ENCODE measurements at places on chromosomes 3 and 15.

GRCh38 chr3:125011941-125012340 lies 43.9 kb downstream of the HEG1 start:
- DNase-seq, result no peak

- no peak for DNase-seq
Measured at GRCh38 chr15:94236608-94237007, 5.2 kb downstream of the MCTP2 start.

DNA sequence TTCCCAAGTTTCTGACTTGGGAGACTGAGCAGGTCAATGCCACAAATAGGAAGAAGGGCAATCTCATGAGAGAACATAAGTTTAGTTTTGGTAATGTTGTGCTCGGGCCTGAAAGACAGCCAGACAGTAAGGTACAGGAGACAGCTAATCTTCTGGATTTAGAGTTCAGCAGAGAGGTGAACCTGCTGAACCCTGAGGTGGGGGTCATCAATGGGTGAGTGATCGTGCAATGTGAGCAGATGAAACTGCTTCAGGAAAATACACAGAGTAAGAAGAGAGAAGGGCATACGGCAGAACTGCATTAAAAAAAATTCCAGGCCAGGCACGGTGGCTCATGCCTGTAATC lies 23.3 kb downstream of the RUBCN start:
- peak; percentile 9 for DNase-seq

DNA sequence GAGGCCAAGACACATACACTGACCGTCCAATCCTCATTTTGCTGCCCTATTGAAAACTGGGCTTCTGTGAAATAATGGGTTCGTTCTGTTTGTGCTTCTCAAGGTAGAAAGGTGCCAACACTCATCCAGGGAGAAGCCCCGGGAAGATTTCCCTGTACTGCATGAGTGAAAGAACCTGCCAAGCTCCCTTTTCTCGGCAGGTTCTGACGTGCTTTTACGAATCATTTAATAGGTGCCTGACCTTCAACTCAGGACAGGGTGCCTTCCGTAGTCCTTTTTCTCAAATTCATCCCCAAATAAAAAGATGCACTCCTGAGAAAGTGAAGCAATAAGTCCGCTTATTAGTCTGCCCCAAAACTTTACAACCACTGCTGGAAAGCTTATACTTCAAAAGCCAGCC lies 64.2 kb downstream of the B3GNT5 start:
- no peak for DNase-seq

DNA sequence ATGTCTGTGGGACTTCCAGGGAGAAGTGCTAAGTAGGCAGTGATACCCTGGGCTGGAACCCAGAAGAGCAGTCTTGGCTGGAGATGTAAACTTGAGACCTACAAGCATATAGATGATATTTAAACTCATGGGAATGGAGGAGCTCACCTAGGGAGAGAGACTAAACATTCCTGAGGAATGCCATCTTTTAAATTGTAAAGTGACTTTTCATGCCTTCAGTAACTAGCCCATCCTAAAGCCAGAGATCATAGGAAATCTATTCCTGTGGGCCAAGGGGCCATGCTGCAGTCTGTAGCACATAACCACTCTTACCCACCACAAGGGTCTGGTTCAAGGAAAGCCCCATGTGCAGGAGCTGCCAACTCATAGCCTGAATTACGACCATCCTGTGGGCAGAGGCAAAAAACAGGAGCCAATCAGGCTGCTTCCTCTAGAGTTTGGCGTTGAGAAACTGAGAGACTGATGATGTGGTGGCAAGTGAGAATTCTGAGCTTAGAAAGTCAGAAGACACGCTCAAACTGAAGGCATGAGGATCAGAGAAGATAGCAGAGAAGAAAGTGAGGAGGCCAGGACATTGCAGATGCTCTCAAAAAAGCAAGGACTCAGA lies 37.5 kb downstream of the CTDSPL start:
- no peak for DNase-seq

GRCh38 chr15:90478846-90479481 lies 50.8 kb upstream of the CRTC3 start:
- no peak for DNase-seq

DNA sequence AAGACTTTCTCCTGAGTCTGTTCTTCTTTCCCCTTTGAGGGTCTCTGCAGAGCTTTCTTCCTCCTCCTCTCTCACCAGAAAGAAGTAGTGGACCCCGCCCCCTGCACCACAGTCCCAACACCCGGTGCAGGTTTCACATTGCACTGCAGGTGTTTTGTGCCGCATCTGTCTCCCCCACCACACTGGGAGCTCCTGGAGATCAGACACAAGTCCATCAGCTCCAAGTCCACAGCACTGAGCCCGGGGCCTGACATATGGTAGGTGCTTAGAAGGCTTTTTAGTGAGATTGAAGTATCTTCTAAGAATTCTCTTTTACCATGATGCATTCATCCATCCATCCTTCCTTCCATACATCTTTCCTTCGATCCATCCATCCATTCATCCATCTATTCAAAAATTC lies 9.8 kb downstream of the STRA6 start:
- no peak for DNase-seq

DNA sequence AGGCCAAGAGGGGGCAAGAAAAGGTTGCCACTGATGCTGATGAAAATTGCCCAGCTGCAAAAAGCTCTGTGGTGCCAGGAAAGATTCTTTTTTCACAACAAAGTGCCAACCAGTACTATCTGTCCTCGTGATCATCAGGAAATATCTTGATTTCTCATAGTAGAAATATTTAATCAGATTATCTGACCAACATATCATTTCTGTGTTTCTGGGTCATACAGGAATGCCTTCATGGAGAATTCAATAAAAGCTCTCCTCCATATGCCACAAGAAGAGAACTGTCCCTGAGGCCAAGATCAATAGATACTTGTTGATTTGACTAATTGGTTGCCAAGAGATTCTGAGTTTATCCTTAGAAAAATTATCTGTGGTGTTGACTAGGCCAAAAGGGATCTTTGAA lies 63.5 kb downstream of the FSIP1 start:
- DNase-seq, result no peak

GRCh38 chr3:72490688-72491435 lies 357.4 kb downstream of the SHQ1 start:
- no peak for DNase-seq

- DNase-seq, result no peak
Measured at GRCh38 chr3:46386205-46386604, 15.5 kb downstream of the CCR5 start.

- DNase-seq, result no peak
Measured at GRCh38 chr3:123843668-123844067, 40.5 kb downstream of the MYLK start.

- peak; percentile 29 for DNase-seq
Measured at GRCh38 chr15:92391640-92392039, 2.0 kb upstream of the ST8SIA2 start.

DNA sequence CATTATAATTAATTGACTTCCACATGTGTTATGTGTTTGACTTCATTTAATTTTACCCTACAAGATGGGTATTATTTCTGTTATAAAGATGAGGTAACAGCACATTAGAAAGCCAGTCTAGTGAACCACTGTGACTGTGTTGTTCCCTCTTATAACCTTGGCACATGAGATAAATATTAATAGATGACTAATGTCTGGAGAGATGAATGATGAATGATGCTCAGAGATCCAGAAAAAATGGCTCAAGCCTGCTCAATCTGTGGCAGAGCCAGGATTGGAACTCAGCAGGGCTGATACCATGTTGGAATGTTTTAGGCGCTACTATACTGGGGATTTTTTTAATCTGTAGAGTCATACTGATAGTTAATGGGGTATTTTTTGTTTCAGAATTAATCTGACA lies 118.8 kb upstream of the PTX3 start:
- DNase-seq, result no peak

GRCh38 chr3:11717301-11717700 lies 73.6 kb upstream of the VGLL4 start:
- DNase-seq, result no peak

DNA sequence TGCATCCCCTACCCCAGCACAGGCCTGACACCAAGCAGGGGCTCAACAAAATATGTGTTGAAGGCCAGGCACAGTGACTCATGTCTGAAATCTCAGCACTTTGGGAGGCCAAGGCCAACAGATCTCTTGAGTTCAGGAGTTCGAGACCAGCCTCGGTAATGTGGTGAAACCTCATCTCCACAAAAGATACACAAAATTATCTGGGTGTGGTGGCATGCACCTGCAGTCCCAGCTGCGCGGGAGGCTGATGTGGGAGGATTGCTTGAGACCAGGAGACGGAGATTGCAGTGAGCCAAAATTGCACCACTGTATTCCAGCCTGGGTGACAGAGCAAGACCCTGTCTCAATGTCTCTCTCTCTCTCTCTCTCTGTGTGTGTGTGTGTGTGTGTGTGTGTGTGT lies 30.7 kb upstream of the CYP11A1 start:
- no peak for DNase-seq

DNA sequence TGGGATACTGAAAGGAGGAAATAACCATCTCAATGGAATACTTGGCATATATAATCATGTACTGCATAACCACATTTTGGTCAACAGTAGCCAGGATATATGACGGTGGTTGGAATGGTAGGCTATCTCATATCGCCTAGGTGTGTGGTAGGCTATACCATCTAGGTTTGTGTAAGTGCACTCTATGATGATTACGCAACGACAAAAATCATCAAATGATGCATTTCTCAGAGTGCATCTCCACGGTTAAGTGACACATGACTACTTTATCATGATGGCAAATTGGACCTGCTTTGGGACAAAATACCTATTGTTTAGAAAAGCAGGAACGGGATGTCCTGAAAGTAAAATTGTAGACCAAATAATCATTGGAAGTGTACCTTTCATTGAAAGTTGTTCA lies 2.8 kb downstream of the MYZAP start:
- no peak for DNase-seq

DNA sequence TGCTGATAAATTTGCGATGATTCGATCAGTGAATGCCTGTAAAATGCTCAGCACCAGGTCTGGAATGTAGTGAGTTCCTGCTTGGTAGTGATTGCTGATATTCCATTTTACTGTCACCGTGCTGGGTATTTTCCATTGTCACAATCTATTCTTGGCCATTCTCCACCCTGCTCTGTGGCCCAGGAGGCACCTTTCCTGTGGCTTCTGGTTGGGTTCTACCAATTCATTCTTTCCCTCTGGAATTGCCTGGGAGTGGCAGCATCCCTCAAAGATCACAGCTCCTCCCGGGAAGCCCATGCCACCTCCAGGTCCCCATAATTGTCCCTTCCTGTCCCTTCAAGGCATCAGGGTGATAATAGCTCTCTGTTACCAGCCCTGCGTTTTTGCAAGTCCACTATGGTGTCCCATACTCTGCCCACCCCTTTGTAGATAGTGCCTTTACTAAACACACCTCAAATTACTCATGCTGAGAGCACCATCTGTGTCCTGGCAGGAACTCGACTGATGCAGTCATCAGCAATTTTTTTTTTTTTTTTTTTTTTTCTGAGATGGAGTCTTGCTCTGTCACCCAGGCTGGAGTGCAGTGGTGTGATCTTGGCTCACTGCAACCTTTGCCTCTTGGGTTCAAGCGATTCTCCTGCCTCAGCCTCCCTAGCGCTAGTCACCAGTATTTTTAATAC lies 177.8 kb upstream of the PROK2 start:
- peak; percentile 74 for DNase-seq

DNA sequence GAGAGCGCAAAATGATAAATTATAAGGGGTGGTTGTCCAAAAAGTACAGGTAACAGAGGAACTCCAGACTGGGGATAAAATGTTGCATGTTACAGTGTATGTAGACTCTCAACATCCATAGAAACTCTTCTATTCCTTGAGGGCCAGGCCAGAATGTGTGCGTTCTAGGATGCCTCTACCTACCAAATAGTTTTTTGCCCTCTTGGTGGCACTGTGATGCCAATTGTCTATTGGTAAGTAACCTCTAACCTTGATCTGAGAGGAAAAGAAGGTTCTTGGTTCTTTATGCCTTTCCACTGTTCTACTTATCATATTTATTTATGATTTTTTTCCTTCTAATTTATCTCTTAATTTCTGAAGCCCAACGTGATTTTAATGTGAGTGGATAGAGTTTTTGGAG lies 424.6 kb downstream of the GRM7 start:
- DNase-seq, result no peak

GRCh38 chr3:81823882-81824395 lies 62.5 kb upstream of the GBE1 start:
- peak; percentile 7 for DNase-seq

GRCh38 chr3:189687475-189687874 lies 56.3 kb downstream of the TP63 start:
- DNase-seq, result no peak

GRCh38 chr3:184658223-184658928 lies 53.5 kb downstream of the MAGEF1 start:
- DNase-seq, result no peak

GRCh38 chr3:99895131-99895696 lies 77.6 kb downstream of the CMSS1 start:
- no peak for DNase-seq

GRCh38 chr3:53604232-53604631 lies 109.8 kb downstream of the CACNA1D start:
- no peak for DNase-seq

DNA sequence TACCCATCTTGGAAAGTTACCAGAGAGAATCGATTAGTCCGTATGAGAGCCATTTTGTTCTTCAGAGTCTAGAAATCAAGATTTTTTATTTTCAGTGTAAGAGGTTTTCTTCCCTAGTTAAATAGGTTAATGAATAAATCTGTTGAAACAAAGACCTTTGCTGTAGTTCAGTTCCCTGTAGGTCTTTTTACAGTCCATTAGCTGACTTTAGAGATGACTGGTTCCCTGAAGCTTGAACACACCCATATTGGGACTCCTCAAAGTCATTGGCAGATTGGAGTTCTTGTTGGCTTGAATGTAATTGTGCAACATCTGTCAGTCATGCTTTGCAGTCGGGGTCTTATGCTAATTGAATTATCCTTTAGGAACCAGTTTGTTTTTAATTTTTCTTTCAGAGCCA lies 45.3 kb downstream of the SEMA6D start:
- DNase-seq, result no peak

DNA sequence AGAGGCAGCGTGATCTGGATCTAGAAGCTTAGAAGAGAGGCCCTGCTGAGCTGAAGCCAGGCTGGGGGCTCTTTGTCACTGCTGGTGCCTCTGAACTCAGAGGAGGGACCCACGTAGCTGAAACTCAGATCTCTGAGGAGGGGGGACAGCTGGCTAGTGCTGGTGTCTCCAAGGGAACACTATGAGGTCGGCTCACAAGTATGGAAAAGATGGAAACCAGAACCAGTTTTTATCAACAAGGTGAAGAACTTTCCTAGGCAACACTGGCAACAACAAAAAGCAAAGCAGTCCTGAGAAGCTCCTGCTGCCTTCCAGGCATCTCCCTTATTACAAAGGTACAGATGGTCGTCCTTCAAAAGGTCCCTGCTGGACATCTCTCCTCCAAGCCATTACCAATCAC lies 27.0 kb upstream of the FSTL1 start:
- no peak for DNase-seq

- DNase-seq, result no peak
Measured at GRCh38 chr15:25060996-25061620, 106.3 kb downstream of the SNRPN start.

All from cerebellar cortex (tissue), 1 donor.